HFFc6 (cell line): ENCODE measurements at places on chromosomes 7 and 10.

DNA sequence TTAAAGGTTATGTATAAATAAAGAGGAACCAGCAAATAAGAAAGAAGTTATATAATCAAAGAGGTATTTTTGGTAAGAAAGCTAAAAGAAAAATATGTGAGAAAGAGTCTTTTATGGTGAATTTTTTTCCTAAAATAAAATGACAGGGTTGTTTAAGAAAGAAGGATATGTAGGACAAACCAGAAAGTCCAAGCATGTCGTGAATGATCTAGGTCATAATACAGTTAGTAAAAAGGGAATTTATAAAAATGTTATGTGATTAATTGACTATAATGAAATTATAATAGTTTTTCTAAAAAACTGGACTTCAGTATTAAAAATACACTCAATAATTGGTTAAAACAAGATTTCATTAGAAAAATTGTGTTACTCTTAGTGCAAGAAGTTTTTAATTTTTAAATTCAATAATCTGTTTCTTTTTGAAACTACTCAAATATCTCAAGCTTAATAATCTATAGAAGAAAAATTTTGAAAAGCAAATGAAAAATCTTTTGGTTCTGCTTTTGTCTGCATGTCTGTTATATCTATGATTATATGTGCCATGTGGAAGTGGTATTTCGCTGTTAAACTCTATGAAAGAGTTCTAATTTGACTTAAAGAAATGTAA, 23.3 kb downstream of the AVL9 start:
- no peak overlapping the region for H3K4me3 ChIP-seq
- peaks cover 20% of the 10 kb centered on the region for H3K4me1 ChIP-seq
- peaks cover 78% of the 10 kb centered on the region for H3K36me3 ChIP-seq
- H3K27ac ChIP-seq: no peak overlapping the region

- H3K4me3 ChIP-seq: no peak overlapping the region
- no peaks in the 10 kb centered on the region for H3K36me3 ChIP-seq
- DNase-seq: no peak
Observed at GRCh38 chr10:93553482-93554315, 12.8 kb upstream of the FFAR4 start.

GRCh38 chr7:51980313-51980712, 663.7 kb upstream of the COBL start:
- H3K4me1 ChIP-seq: no peaks in the 10 kb centered on the region
- no peak overlapping the region for H3K27ac ChIP-seq
- no peaks in the 10 kb centered on the region for H3K36me3 ChIP-seq
- no peak for DNase-seq
- H3K4me3 ChIP-seq: no peak overlapping the region

DNA sequence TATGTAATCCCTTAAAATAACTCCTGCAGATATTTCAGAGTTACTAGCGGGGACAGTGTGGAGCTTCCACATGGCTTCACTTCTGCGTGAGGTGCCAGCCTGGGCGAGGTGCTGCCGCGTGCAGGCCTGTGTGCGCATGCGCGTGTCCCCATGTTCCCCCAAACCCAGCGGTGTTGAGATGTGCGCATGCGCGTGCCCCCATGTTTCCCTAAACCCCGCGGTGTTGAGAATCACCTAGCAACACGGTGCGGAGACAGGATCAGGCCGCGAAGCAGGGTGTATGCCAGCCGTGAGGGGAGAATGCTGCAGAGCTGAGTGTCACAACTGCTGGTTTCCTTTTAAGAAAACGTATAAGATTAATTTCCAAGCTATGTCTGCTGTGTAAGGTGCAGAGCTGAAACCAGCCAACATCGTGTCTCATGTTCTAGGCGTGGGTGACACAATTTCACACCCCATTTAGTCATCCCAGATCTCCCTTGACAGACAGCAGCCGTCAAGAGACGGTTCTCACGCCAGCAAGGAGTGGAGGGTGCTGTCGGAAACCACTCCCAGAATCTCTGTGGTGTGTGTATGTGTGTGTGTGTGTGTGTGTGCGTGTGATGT, 71.9 kb upstream of the ADARB2 start:
- DNase-seq: no peak
- H3K4me1 ChIP-seq: no peaks in the 10 kb centered on the region
- H3K27me3 ChIP-seq: no peaks in the 10 kb centered on the region
- no peak overlapping the region for H3K4me3 ChIP-seq
- no peaks in the 10 kb centered on the region; the same call in 1 of the 2 replicates for H3K36me3 ChIP-seq
- H3K27ac ChIP-seq: no peak overlapping the region

- no peak for DNase-seq
- 0 out of 2 replicates have a peak, but pooled peaks cover 21% of the 10 kb centered on the region for H3K4me1 ChIP-seq
- no peaks in the 10 kb centered on the region for H3K36me3 ChIP-seq
Observed at GRCh38 chr10:11243425-11244222, 226.0 kb downstream of the CELF2 start.

DNA sequence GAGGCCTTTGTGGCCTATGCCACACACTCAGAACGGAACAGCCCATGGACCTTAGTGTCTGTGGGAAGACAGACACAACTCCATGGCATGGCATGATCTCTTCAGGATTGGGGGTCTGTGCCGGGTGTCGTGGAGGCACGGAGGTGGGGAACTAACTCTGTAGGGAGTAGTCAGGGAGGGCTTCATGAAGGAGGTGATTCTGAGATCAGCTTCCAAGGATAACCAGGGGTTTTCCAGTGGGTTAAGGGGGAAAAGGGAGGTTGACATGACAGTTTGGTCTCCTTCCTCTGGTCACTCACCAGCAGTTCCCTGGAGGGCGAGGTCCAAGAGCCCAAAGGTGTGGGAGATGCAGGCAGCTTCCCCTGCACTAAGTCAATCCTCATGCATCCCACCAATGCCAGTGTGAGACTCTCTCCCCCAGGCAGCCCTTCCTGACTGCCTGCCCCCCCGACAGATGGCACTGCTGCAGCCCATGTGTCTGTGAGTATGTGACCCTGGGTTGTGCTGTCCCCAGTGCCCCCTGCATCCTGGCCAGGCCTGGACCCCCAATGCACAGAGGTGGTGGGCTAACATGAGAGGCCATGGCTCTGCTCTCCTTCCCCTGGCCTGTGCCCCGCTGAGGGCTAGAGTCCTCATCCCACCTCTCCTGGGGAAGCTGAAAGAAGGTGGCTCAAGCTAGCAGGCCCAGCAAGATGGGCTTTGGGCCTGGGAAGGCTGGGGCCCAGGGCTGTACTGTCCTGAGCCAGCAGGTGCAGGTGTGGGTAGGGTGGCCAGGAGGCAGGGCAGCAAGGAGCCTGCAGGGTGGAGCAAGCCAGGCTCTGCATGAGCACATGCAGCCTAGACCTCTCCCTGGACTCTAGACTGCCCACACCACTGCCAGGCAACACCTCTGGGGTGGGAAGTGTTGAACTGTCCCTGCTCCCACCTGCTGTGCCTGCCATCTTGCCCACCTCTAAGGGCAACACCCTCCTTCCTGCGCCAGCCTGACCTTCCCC, 39.7 kb downstream of the RASGEF1A start:
- no peaks in the 10 kb centered on the region for H3K4me1 ChIP-seq
- no peak overlapping the region for H3K4me3 ChIP-seq
- H3K27ac ChIP-seq: no peak overlapping the region
- H3K27me3 ChIP-seq: peaks cover 34% of the 10 kb centered on the region

- H3K27ac ChIP-seq: no peak overlapping the region
- H3K36me3 ChIP-seq: no peaks in the 10 kb centered on the region
- H3K27me3 ChIP-seq: no peaks in the 10 kb centered on the region
- H3K4me3 ChIP-seq: no peak overlapping the region
- peaks cover 19% of the 10 kb centered on the region for H3K4me1 ChIP-seq
- DNase-seq: peak; percentile 42
Observed at GRCh38 chr7:46786221-46786954, 795.5 kb downstream of the TNS3 start.

- peaks cover 4% of the 10 kb centered on the region for H3K4me1 ChIP-seq
- no peak overlapping the region for H3K27ac ChIP-seq
- no peak overlapping the region for H3K4me3 ChIP-seq
- H3K36me3 ChIP-seq: no peaks in the 10 kb centered on the region
Observed at GRCh38 chr10:15300697-15301096, 70.4 kb downstream of the FAM171A1 start.

- no peaks in the 10 kb centered on the region for H3K36me3 ChIP-seq
- H3K27ac ChIP-seq: peak overlapping the region; percentile 7; the same call in 1 of the 2 replicates
- H3K4me1 ChIP-seq: peaks cover 25% of the 10 kb centered on the region
- H3K4me3 ChIP-seq: peak overlapping the region; percentile 14
- no peaks in the 10 kb centered on the region; the same call in 1 of the 2 replicates for H3K27me3 ChIP-seq
- peak; percentile 57 for DNase-seq
Observed at GRCh38 chr7:27709137-27710075, 30.6 kb upstream of the TAX1BP1 start.

DNA sequence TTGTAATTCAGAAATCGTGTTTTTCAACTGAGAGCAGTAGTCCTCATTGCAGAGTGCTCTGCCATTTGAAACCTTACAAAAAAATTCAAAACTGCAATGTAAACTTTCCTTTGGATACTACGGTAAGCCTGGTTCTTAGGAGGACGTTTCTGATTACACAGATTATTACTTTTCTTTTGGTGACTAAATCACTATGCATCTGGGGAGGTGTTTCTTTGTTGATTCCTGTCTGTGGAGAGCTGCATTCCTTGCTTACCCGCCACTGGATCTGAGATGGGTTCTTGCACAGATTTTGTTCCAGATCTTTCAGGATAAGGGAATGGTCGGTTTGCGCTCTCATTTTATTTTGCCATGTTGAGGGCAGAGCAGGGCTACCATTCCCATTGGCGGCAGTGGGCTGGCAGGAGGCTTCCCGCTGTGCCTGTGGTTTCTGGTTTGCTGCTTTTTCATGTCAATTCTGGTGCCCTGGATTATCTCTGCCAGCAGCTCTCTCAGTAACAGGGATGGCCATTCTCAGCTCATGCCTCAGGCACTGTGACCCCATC, 485.1 kb downstream of the GLRX3 start:
- no peak overlapping the region for H3K27ac ChIP-seq
- DNase-seq: no peak
- H3K4me3 ChIP-seq: no peak overlapping the region
- H3K36me3 ChIP-seq: peaks cover 14% of the 10 kb centered on the region; the same call in 1 of the 2 replicates
- no peaks in the 10 kb centered on the region for H3K4me1 ChIP-seq

DNA sequence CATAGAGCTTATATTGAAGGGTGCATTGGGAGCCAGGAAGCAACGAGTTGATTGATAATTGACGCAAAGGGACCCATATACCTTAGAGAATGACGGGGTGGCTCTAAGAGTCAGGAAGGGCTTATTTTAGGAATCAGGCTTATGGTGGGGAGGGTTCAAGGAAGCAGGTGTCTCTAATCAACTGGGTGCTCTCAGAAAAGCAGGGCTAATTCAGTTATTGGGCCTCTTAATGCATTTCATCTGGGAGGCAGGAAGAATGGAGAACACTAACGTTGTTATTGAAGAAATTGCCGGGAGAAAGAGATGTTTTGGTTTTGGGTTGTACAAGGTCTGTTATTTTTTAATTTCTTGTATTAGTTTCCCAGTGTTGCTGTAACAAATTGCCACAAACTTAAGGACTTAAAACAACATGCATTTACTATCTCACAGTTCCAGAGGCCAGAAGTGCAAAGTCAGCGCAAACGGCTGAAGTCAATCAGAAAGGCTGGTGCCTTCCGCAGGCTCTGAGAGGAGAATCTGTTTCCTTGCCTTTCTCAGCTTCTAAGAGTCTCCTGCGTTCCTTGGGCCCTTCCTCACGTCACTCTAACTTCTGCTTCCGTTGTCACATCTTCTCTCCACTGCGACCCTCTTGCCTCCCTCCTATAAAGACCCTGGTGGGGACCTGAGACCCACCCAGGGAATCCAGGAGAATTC, 328.4 kb upstream of the C7orf33 start:
- no peak overlapping the region for H3K27ac ChIP-seq
- peaks cover 3% of the 10 kb centered on the region for H3K27me3 ChIP-seq
- peaks cover 10% of the 10 kb centered on the region for H3K4me1 ChIP-seq
- no peaks in the 10 kb centered on the region for H3K36me3 ChIP-seq
- peak overlapping the region; percentile 58; the same call in 1 of the 2 replicates for H3K4me3 ChIP-seq

DNA sequence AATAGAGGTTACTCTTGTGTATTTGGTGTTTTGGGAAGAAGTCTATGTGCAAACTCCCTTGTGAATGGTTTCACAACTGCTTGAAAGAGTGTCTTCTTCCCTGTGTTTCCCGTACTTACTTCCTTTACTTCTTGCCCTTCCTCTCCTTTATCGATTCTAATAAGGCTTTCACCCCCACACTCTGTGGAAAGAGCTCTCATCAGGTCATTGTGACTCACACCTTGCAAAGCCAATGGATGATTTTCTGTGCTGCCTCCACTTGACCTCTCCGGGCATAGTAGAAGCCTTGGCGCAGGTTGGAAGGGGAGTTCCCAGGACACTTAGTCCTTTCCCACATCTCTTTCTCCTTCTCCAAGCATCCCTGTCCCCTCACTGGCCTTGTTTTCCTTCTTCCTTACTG, 6.2 kb upstream of the TSPAN15 start:
- peak overlapping the region; percentile 14; the same call in 1 of the 2 replicates for H3K27ac ChIP-seq
- H3K4me3 ChIP-seq: no peak overlapping the region
- H3K36me3 ChIP-seq: no peaks in the 10 kb centered on the region
- no peak for DNase-seq
- H3K4me1 ChIP-seq: peaks cover 74% of the 10 kb centered on the region
